Liver (tissue), 10 donors: ENCODE measurements at places on chromosomes 1 and 21. TPM values are rescaled to one million over a fixed set of nuclear protein-coding genes. Genes with fewer than 3 reads are reported as not detected.

APOBEC4 gene
- not detected for total RNA-seq

- H3K27me3 ChIP-seq = no peaks in the 10 kb centered on the region
- H3K4me3 ChIP-seq = no peak overlapping the region
- H3K4me1 ChIP-seq = no peaks in the 10 kb centered on the region
- no peaks in the 10 kb centered on the region for H3K36me3 ChIP-seq
- no peak overlapping the region for H3K27ac ChIP-seq
These were observed 172.8 kb upstream of the IRF2BP2 start for GRCh38 chr1:234782791-234783190.

DNA sequence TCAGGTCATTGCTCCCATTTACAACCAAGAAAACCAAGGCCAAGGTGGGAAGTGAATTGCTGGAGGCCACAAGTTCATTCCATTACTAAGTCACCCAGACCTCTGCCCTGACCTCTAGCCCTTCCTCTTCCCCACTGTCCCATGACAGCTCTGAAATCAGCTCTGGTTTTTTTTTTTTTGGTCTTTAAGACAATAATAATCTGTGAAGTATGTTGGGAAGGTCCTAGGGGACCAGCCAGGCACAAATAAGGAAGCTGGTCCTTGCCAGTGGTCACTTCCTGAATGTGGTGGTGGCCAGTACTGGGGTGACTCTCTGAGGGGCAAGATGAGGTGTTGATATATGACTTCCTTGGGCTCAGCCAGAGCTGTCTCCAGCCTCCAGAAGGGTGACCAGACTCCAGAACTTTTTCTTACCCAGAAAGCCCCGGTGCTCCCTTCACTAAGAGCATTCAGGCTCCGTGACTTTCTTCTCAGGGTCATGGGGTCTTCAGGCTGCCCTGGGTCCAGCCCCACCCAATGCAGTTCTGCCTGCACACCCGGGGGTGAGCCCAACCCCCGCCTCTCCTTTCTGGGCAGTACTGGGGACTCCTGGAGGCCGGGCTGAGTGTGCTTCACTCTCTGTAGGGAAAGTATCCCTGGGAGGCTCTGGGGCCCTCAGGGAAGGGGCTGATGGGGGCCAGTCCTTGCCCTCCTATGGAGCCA is 159.6 kb downstream of the PTPRU start:
- H3K27me3 ChIP-seq = no peaks in the 10 kb centered on the region
- no peaks in the 10 kb centered on the region for H3K36me3 ChIP-seq
- no peak overlapping the region for H3K4me3 ChIP-seq
- no peak overlapping the region for H3K27ac ChIP-seq
- no peaks in the 10 kb centered on the region for H3K4me1 ChIP-seq

DNA sequence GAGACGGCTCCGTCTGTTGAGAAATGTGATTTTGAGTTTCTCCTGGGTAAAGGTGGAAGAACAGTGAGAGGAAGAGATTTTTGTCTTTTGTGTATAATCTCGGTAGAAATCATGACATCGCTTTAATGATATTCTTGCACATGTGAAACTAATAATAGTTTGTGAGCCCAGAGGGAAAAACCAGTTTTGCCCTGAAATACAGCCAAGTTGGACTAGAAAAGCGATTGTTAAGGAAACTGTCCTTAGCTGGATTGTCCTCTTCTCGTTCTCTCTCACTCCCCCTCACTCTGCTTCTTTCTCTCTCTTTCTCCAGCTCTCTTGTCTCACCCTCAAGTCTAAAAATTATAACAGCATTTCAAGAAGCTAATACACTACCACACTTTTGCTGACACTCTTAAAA is 17.1 kb downstream of the KCNJ6 start:
- H3K27me3 ChIP-seq = peaks cover 8% of the 10 kb centered on the region
- no peaks in the 10 kb centered on the region for H3K4me1 ChIP-seq
- H3K4me3 ChIP-seq = no peak overlapping the region
- DNase-seq = no peak
- no peaks in the 10 kb centered on the region for H3K36me3 ChIP-seq

DNA sequence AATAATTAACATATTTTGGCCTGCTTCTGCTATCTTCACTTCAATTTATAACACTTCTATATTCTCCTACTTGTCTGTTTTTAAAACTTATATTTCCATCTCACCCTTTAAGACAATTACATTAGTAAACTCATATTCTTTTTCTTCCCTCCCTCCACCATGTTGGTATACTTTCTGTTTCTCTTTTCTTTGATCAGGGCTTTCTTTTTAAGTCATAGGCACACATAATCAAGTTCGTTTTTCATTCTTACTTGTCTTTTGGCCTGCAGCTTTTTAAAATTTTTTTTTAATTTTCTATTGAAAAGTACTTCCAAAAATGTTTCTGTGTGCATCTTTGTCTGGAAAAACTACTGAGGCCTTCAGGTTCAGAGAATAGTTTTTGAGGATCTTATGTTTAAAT is 2.3 kb downstream of the PYHIN1 start:
- H3K27ac ChIP-seq = no peak overlapping the region
- H3K36me3 ChIP-seq = no peaks in the 10 kb centered on the region
- H3K4me3 ChIP-seq = no peak overlapping the region
- no peaks in the 10 kb centered on the region for H3K27me3 ChIP-seq

- H3K4me1 ChIP-seq = peaks cover 31% of the 10 kb centered on the region
- no peaks in the 10 kb centered on the region for H3K36me3 ChIP-seq
- H3K4me3 ChIP-seq = no peak overlapping the region
- no peak for DNase-seq
- H3K27ac ChIP-seq = peak overlapping the region; percentile 91
These were observed 106.7 kb downstream of the SLC45A1 start for GRCh38 chr1:8424539-8425116.

GRCh38 chr1:151960780-151961513 is 32.7 kb downstream of the S100A10 start:
- H3K27ac ChIP-seq = no peak overlapping the region
- H3K27me3 ChIP-seq = no peaks in the 10 kb centered on the region
- H3K36me3 ChIP-seq = no peaks in the 10 kb centered on the region
- peaks cover 4% of the 10 kb centered on the region for H3K4me1 ChIP-seq
- no peak for DNase-seq

GRCh38 chr21:42626171-42626570 is 27.2 kb upstream of the PDE9A start:
- no peak for DNase-seq
- H3K4me1 ChIP-seq = peaks cover 6% of the 10 kb centered on the region
- no peaks in the 10 kb centered on the region for H3K27me3 ChIP-seq

- H3K27me3 ChIP-seq = no peaks in the 10 kb centered on the region
- no peak overlapping the region for H3K4me3 ChIP-seq
- H3K36me3 ChIP-seq = no peaks in the 10 kb centered on the region
- H3K4me1 ChIP-seq = no peaks in the 10 kb centered on the region
- H3K27ac ChIP-seq = no peak overlapping the region
These were observed 258.0 kb upstream of the FMN2 start for GRCh38 chr1:239833723-239834122.
